ENCODE measurements at places on chromosomes 2 and 18.

- no peak for DNase-seq
These were observed 458.7 kb downstream of the RNF144A start for GRCh38 chr2:7375901-7376300.

DNA sequence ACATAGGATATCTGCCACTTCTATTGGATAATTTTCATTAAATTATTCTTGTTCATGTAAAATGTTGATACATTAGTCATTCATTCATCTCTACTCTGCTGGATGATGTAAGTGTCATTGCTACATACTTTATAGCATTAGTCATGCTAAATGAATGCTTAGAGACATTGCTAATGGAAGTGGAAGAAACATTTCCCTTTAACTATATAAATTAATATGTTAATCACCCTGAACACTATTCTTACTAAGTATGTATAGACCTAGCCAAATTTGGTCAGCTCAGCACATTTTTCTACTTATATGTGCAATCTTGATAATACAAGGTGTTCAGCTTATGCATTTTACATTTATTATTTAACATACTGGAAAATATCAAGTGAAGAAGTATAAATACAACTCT, 160.2 kb downstream of the DPP4 start:
- no peak for DNase-seq

DNA sequence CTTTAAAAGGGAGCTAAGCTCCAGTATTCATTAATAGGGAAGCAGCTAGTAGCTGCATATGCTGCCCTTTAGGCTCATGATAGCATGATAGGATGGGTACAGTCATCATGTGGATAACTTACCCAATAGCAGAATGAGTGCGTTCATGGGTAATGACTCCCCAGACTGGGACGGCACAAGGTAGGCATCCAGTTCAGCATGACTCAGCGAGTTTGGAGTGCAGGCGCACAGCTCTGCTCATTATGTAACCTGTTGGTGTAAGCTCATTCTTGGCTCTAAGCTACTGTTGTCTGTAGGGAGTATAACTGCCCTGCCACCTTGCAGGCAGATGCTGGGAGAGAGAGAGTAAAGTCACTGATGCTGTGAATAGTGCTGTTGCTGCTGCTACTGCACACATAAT, 209.2 kb upstream of the SYT4 start:
- DNase-seq = no peak

- DNase-seq = no peak
These were observed 126.4 kb downstream of the TXNL1 start for GRCh38 chr18:56511996-56512395.

GRCh38 chr2:235135990-235136561, 184.3 kb downstream of the SH3BP4 start:
- DNase-seq = no peak

GRCh38 chr2:6412533-6413091, 453.1 kb downstream of the CMPK2 start:
- no peak for DNase-seq

- DNase-seq = no peak
These were observed 64.0 kb downstream of the ZNF407 start for GRCh38 chr18:74661691-74662090.

DNA sequence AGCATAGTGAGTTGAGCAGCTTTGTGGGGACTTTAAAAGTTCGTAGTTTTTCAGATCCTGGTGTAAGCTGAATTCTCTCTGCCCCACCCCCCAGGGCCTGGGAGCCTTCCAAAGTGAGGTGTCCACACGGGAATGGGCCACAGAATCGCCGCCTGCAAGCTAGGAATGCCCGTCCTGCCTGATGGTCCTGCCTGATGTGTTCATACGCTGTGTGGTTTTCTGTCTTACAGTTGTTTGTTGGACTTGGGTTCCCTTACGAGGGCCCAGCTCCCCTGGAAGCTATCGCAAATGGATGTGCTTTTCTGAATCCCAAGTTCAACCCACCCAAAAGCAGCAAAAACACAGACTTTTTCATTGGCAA, 158.7 kb downstream of the MGAT5 start:
- DNase-seq = no peak

DNA sequence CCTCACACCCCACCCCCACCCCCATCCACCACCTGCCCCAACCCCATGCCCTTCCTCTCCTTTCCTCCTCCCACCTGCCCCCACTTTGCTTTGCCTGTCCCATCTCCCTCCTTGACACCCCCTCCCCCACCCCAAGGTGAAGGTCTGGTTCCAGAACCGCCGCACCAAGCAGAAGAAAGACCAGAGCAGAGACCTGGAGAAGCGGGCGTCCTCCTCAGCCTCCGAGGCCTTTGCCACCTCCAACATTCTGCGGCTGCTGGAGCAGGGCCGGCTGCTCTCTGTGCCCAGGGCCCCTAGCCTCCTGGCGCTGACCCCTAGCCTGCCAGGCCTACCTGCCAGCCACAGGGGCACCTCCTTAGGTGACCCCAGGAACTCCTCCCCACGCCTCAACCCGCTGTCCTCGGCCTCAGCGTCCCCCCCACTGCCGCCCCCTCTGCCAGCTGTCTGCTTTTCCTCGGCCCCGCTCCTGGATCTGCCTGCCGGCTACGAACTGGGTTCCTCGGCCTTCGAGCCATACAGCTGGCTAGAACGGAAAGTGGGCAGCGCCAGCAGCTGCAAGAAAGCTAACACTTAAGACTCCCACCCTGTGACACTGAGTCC, 3.0 kb upstream of the ATP6V1B1 start:
- DNase-seq = no peak

DNA sequence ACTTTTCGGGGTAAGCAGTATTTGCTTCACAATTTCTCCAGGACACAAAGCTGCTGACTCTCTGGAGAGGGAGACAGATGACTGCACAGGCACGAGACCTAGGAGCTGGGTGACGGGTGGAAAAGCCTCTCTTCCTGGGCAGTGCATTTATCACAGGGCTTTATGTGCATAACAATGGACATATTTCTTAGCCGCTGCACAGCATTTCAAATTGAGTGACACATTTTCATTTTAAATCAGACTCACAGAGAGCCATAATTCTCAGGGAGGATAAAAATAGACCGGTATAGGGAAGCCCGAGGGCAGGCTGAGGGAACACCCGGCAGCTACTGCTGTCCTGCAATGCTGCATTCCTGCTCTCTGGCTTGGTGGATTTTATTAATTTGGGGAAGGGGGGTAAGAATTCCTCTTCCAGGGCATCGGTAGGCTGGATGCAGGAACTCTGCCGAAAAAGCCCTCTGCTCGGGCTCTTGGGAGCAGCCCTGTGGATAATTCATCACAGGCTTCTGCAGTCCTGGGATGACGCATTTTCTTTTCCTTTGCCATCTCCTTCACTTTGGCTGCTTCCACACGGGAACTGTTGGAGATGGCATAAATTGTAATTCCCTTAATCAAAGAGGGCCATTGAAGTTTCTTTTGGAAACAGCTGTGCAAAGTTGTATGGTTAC, 108.1 kb upstream of the ACAA2 start:
- no peak for DNase-seq

DNA sequence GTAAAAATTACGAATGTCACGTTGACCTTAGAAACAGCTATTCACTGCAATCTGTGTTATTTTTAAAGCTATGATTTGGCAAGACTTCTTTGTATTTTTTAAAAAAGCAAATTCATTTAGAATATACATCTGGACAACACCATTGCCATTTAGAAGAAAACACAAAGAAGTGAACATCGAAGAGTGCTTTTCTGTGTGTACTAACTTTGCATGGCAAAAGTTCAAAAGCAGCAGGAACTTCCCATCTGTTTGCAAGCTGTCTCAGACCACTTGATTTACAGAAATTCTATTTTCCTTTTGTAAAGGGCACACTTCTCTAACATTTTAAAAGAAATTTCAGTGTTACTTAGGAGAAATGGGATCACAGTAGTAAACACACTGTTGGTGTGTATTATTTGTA, 145.9 kb downstream of the CALCRL start:
- no peak for DNase-seq

GRCh38 chr18:63168287-63168686, 151.3 kb downstream of the BCL2 start:
- DNase-seq = no peak

GRCh38 chr2:167181134-167181533, 292.9 kb downstream of the XIRP2 start:
- no peak for DNase-seq

GRCh38 chr2:46960618-46961017, 45.0 kb upstream of the MCFD2 start:
- DNase-seq = no peak

DNA sequence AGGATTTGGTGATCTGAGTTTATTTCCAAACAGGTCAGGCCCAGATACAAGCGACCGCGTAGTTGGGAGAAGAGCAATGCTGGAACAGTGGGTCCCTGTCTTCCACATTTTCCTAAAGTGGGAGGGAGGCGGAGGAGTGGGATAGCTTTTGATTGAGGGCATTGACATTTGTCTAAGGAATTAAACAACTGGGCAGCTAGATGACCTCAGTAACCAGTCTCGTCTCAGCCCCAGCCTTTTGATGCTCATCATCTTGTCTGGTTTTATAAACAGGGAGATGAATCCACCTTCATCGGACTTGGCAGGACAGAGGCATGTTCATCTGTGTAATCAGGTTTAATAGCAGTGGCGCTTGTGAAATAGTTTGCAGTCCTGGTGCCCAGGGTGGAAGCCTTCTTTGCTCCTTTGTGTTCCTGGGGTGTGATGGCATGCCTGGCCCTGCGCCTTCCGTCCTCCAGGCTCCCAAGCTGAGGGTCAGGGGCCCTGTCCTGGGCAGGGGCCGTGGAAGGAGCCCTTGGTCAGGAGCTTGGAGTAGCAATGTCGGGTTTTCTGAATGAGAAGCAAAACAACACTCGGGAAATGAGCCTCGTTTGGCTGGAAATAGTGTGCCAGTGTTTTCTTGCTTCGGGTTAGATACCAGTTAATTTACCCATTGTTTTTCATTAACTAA, 193.8 kb downstream of the FAM210A start:
- DNase-seq = no peak

DNA sequence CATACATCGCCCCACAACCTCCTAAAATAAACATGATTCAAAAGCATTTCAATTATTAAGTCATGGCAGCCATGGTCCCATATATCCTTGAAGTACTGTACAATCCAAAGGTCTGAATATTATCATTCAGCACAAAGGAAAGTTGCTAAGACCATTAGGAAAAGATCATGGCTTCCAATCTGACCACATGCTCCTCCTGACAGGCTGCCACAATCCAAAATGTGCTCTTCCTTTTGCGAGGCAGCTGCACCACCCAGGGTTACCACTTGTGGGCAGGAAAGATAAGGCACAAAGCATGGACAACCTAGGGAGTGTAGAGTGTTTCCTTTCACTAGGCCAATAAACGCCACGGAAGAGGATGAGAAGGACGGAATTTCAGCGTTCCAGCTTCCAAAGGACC, 5.4 kb downstream of the BOLA3 start:
- DNase-seq = no peak

DNA sequence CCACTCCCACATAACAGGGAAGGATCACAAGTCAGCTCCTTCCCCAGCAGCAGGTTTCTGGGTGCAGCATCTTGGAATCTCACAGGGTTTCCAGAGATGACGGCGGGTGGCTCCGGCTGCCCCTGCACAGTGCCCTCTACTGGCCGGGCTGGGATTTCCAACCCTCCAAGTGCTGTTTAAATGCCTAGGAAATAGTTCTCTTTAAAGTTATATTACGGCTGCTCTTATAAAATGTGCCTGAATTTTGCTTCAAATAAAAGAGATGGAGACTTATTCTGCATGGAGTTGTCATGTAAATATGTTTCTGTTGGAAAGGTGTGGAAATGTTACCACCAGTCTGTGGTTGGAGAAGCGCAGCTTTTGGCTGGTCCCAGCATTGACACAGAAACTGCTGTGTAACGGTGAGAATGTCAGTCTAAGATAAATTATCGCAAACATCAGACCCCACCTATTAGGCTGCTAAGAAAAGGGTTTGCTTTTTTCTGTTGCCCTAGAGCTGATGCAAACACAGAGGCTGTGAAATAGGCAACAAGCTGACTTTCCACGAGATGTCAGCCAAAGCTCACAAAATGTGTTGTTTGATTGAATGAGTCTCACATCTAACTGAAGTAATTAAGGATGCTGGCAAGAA, 3.3 kb upstream of the HJURP start:
- DNase-seq = peak; percentile 38

DNA sequence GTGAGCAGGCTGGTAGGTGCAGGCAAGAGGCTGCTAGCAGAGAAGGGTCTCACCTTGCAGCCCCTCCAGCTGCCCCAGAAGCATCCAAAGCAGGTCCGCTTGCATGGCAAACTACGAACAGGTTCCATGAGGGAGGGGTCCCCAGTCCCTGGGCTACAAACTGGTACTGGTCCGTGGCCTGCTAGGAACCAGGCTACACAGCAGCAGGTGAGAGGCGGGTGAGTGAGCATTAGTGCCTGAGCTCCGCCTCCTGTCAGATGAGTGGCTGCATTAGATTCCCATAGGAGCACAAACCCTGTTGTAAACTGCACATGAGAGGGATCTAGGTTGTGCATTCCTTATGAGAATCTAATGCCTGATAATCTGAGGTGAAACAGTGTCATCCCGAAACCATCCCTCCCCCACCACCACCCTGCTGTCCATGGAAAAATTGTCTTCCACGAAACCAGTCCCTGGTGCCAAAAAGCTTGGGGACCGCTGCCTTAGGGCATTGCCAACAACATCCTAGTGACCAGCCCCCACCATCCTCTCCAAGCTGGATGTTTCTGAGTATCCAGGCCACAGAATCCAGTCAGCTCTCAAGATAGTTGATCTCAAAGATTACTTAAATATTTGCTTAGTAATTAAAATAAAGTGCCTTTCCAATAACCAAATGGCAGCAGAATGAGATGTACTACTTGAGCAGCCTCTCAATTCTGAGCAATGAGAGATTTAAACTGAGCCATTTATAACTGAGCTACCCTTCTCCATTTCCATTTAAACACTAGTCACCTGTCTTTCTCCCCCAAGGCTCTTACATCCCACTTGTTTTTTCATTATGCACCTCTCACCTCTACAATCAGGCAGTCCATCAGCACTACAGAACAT, 32.4 kb downstream of the LRP2 start:
- no peak for DNase-seq

- no peak for DNase-seq
These were observed 82.4 kb downstream of the ARMC9 start for GRCh38 chr2:231280846-231281245.

DNA sequence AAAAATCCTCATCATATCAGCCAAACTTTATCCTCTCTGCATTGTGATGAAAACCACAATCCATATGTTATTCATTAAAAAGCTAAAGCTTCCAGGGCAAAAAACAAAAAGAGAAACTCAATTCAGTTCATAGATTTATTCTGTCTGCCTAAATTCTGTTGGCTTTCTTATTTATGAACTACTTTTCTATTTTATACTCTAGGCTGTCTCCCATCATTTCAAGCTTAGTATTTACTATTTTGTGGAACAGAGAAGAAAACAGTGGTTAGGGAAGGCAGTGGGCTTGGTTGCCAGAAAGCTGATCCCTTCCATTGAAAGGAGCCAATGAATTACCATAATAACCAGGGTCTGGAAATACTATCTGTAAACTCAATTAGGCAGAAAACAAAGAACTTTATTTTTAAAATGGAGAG, 71.8 kb downstream of the RAPH1 start:
- DNase-seq = no peak

- no peak for DNase-seq
These were observed 77.4 kb downstream of the RNF144A start for GRCh38 chr2:6994536-6995128.

GRCh38 chr18:79851489-79851888, 53.8 kb downstream of the KCNG2 start:
- no peak for DNase-seq

GRCh38 chr2:28618221-28619141, 122.6 kb downstream of the PLB1 start:
- no peak for DNase-seq

- DNase-seq = no peak
These were observed 212.8 kb upstream of the SH3BP4 start for GRCh38 chr2:234739061-234739460.

- DNase-seq = no peak
These were observed 1485.1 kb upstream of the TMEFF2 start for GRCh38 chr2:193679847-193680246.

GRCh38 chr2:14778015-14778414, 145.5 kb downstream of the LRATD1 start:
- no peak for DNase-seq
